ENCODE measurements at places on chromosomes 3 and 15.

GRCh38 chr3:100796556-100796955 is 87.3 kb downstream of the TFG start:
- peak; percentile 46 for DNase-seq

DNA sequence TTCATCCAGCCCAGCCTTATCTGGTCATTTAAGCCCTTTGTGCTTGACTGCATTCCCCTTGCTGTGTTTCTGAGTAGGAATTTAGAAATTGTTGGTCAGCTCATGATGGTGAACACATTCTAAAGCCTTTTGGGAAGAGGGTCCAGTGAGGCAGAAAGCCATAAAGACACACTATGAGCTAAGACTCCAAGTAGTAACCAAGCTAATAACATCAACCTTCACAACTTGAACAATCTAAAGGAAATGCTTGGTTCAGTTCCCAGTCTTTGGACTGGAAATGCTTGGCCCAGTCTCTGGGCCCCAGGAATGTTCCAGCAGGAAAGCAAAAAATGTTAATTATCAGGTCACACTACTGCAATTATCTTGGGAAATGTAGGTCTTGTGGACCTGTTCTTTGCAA is 7.7 kb downstream of the PLSCR1 start:
- no peak for DNase-seq

DNA sequence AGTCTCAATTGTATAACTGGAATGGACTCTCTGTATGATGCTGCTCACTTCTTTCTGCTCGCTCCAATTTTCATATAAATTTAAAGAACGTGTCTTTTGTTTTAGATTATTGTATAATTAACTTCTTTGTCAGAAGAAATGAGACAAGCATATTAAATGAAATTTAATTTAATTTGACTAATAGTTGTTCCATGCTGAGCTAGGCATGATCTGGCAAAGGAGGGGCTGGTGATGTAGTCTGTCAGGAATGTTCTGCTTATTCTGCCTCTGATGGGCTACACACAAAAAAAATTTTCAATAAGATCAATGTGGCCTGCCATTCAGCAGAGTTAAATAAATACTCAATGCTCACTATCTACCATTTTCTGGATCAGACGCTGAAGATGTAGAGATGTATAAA is 208.4 kb upstream of the CD96 start:
- DNase-seq, result peak; percentile 62

GRCh38 chr3:175495331-175495730 is 636.2 kb downstream of the NAALADL2 start:
- no peak for DNase-seq

- peak; percentile 68 for DNase-seq
These were observed 259.8 kb downstream of the MAGI1 start for GRCh38 chr3:65778968-65779367.

- no peak for DNase-seq
These were observed 47.3 kb upstream of the BCHE start for GRCh38 chr3:165884518-165884917.

DNA sequence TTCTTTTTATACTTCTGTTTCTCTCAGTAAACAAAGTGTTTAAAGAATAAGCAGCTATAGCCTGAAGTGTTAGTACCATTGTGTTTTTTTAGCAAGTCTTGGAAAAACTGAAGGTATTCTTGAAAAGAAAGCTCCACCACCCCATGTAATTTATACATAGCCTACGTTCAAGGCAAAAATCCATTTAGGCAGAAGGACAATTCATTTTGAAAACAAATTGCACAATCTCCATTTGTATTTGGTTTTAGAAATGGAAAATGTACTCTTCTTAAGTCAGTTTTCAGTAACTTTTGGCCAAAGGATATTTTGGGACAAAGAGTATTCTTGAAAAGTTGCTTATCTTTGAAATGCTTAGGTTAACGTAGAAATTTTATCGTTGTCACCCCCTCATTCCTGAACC is 34.5 kb downstream of the PTPRG start:
- no peak for DNase-seq

- peak; percentile 2 for DNase-seq
These were observed 32.2 kb upstream of the B3GNT5 start for GRCh38 chr3:183220828-183221227.

DNA sequence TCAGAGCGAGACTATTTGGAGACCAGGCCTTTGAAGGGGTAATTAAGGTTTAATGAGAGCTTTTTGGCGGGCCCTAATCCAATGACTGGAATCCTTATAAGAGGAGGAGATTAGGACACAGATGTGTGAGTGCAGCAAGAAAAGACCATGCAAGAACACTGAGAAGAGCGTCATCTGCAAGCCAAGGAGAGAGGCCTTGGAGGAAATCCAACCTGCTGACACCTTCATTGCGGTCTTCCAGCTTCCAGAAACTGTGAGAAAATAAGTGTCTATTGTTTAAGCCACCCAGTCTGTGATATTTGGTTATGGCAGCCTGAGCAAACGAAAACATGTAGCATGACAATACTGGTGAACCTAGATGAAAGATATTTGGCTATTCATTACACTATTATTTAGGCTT is 23.0 kb upstream of the MUSTN1 start:
- DNase-seq, result no peak

GRCh38 chr3:114827495-114827894 is 319.6 kb downstream of the ZBTB20 start:
- DNase-seq, result peak; percentile 44

GRCh38 chr3:184117636-184118035 is 17.5 kb upstream of the EIF2B5 start:
- no peak for DNase-seq

DNA sequence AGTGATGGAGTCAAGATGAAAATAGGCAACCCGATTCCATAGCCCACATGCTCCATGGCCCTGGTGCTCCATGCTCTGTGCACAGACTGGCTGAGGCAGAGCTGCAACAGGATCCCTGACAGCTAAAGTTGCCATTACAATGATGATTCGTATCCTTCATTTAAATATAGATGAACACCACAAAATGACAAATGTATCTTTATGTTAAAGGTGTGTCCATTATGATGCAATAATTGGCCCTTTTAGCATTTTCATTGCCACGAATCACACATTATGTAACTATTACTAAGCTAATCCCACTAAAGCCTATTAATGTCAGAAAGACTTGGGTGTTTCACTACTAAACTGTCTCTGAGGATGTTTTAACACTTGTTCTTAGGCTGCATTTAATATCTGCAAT is 270.2 kb upstream of the THBS1 start:
- DNase-seq, result peak; percentile 72

- DNase-seq, result peak; percentile 28
These were observed 2.4 kb downstream of the RPL39L start for GRCh38 chr3:187136936-187137335.

DNA sequence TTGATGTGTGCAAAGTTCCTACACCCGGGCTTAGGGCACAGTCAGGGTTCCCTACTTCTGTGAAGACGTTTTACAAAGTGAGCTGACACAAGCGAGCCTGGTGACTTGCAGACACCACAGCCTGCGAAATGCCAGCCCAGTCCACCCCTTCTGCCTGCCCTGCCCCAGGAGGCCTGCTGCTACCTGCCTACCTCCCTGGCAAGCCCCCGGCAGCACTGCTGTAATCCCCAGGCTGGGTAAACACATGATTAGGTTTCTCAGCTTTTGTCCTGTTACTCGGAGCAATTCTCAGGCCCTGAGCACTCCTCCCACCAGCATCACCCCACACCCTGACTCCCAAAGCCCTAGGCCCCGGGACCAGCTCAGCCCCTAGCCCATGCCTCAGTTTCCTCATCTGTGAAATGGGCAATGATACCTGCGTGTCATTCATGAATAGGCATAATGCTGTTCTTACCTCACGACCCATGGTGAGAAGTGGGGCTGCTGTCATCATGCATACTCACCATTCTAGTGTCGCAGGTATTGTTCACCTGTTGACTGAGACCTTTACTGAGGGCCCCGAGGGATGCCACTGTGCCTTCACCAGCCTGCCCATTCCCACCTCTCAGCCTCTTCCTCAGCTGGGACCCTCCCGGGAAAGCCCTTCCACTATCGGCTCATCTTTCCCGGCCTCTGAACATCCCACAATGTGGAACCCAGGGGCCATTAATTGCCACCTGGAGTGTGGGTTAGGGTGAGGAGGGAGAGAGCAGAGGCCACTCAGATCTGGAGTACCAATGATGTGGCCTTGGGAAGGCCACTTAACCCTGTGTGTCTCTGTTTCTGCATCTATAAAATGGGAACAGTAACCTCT is 31.5 kb upstream of the SLC6A6 start:
- no peak for DNase-seq

DNA sequence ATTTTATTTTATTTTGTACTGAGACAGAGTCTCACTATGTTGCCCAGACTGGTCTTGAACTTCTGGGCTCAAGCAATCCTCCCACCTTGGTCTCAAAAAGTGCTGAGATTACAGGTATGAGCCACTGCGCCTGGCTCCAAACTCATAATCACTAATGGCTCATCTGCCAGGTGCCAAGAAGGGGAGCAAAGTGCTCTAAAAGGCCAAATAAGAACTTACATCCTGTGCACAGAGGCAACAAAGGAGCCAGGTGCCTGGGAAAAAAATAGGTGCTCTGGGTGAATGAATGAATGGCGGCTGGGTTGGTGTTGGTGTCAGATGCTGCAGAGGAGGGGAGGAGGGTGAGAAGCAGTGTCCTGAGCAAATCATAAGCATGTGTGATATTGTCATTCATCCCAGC is 25.9 kb upstream of the ADAMTS7 start:
- no peak for DNase-seq

DNA sequence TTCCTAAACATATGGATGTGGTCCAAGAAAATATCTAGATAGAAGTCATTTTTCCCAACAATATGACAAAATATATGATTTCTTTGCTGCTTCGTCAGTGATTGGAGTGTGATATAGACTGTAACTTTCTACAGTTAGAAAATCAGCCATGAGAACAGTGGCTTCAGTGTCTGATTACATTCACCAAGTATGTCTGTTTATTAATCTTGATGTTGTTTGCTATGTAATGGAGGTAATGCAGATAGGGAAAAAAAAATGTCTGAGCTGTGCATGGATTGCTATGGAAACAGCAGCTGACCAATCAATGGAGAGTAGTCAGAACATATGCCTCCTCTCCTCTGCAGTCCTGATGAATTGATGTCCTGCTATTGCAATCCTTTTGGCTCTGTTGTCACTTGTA is 72.3 kb upstream of the GAP43 start:
- no peak for DNase-seq

GRCh38 chr3:53938645-53939044 is 47.0 kb upstream of the SELENOK start:
- DNase-seq, result peak; percentile 45

- peak; percentile 50 for DNase-seq
These were observed 17.5 kb upstream of the GASK1A start for GRCh38 chr3:42961633-42962032.

DNA sequence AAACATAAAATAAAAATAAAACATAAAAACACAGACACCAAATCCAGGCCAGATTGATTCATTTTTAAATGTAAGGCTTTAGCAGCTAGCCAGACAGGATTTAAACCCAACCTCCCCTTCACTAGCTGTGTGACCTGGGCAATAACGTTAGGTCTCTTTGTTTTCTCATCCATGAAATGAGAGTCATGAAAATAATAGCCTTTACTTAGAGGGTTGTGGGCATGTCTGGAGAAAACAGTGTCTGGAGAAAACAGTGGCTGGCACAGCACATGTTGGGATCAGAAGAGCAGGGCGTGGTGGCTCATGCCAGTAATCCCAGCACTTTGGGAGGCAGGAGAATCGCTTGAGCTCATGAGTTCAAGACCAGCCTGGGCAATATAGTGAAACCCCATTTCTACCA is 1.9 kb upstream of the DPPA4 start:
- DNase-seq, result no peak

All from fibroblast of upper back skin (primary cell).